A549 treated with AZD2906 at 1 μM for 4 hours (cell line): ENCODE measurements at places on chromosomes 2 and 18. TPM values are rescaled to one million over a fixed set of nuclear protein-coding genes. Genes with fewer than 3 reads are reported as not detected.

FIGN gene
- 1.7 to 2.3 TPM (median 2.1 TPM) in 5 replicates for total RNA-seq

ABCB11 gene
- 0.01 to 0.06 TPM (median 0.02 TPM) in 5 replicates for total RNA-seq

GGCX gene
- total RNA-seq, result 40.5 to 44.4 TPM (median 42.6 TPM) in 5 replicates

PMS1 gene
- 6.3 to 7.2 TPM (median 6.9 TPM) in 5 replicates for total RNA-seq

ST3GAL5 gene
- total RNA-seq, result 23.9 to 31.5 TPM (median 28.6 TPM) in 5 replicates

LONRF2 gene
- 1.7 to 2.4 TPM (median 2.0 TPM) in 5 replicates for total RNA-seq

ATP6V1C2 gene
- total RNA-seq, result 0.12 to 0.29 TPM (median 0.23 TPM) in 5 replicates

EML6 gene
- total RNA-seq, result 1.3 to 1.5 TPM (median 1.4 TPM) in 5 replicates

ALPI gene
- total RNA-seq, result 0.05 TPM in 1 of 5 replicates, not detected in the others

MAB21L4 gene
- total RNA-seq, result 0.13 to 0.35 TPM (median 0.28 TPM) in 5 replicates

POTEI gene
- 0.01 TPM in 1 of 5 replicates, not detected in the others for total RNA-seq

AFF3 gene
- total RNA-seq, result 0.01 to 0.06 TPM (median 0.02 TPM) in 5 replicates
